SJSA1 (cell line): ENCODE measurements at places on chromosomes 4 and X. TPM values are rescaled to one million over a fixed set of nuclear protein-coding genes. Genes with fewer than 3 reads are reported as not detected.

- no peak for DNase-seq
These were observed 44.6 kb upstream of the KLHL34 start for GRCh38 chrX:21702725-21703124.

GRCh38 chr4:110275871-110276270, 77.5 kb upstream of the ELOVL6 start:
- DNase-seq, result no peak

GRCh38 chr4:44988011-44988410, 261.7 kb upstream of the GNPDA2 start:
- no peak for DNase-seq

- DNase-seq, result no peak
These were observed 438.3 kb downstream of the CENPC start for GRCh38 chr4:67106861-67107460.

DNA sequence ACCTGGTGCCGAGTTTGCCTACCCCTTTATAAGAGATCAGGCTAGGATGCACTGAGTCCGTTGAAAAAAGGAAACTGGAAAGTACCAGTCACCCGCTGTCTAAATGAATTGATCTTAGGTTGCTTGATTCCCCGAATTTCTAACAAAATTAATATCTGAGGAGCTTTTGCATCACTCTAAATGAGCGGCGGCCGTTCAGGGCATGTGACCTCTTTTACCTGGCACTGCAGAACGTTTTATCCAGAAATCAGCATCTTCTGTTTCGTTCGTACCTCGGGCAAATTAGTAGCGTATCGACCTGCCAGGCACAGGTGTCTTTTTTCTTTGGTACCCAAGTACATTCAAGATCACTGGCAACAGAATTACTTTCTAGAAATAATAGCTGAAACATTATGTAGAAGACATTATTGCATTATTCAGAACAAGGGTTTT, 876 bp downstream of the KLHL2 start:
- peak; percentile 39 for DNase-seq

The DKK2 gene
- 8.9 and 15.7 TPM in 2 replicates for total RNA-seq

The SPACA5 gene
- total RNA-seq, result not detected in 2 replicates
